ENCODE measurements at places on chromosomes 12 and 14.

DNA sequence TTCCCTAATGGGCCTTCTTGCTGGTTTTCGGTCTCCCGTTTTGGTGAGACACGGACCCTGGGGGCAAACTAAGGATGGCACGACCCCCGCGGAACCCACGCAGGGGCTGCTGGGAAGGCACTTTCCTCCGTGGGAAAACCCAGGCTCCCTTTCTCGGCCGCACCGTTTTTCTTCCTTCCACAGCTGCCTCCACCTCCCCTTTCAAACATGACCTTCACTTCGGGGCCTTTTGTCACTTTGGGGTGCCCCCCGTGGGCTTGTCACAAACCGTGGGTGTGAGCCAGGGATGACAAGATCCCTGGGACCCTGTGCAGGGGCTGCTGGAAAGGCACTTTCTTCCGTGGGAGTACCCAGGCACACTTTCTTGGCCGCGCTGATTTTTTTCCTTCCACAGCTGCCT lies 268.7 kb downstream of the ALG10 start:
- no peak for DNase-seq

- no peak for DNase-seq
Observed at GRCh38 chr12:54504550-54504949, 7.0 kb downstream of the NCKAP1L start.

DNA sequence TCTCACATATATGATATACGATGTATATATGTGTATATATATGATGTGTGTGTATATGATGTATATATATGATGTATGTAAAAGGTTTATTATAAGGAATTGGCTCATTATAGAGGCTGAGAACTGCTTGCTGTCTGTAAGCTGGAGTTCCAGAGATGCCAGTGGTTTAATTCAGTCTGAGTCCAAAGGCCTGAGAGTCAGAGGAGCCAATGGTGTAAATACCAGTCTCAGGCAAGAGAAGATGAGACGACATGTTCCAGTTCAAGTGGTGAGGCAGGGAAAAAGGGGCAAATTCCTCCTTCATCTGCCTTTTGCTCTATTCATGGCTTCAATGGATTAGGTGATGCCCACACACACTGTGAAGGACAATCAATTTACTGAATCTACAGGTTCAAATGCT lies 17.1 kb upstream of the STYK1 start:
- no peak for DNase-seq

GRCh38 chr12:80087486-80088213 lies 11.7 kb upstream of the OTOGL start:
- DNase-seq, result no peak

DNA sequence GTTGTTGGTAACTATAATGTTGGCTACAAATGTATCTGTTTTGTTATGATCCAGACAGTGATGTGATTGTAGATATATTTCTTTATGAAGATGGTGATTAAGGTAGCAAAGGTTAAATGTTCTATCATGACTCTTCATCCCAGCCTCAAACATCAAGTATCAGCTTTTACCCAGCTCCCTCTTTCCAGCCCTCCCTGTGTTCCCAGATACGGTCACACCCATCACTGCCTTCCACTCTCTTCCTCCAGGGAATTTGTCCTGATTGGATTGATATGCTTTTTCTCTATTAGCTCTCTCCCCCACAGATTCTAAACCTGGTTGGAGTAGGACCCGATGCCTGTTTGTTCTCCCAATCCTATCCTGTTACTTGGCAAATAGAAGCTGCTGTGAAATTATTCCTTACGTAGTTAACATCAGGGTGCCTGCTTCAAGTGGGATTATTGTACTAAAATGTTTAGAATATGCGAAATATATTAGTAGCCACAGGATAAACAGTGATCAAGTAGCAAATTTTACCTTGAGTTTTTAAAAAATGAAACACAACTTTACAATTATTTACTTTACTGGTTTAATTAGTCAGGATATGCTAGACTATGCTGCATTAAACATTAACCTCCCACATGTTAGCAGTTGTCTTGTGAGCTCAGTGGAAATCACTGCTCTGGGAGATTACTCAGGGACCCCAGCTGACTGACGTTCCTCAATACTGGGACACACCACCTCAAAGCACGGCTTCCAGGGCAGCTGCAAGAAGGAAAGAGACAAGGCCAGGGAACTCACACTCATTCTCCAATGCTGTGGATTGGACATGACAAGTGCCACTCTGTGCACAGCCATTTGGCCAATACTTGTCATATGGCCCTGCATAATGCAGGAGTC lies 165.3 kb downstream of the ALX1 start:
- DNase-seq, result no peak

DNA sequence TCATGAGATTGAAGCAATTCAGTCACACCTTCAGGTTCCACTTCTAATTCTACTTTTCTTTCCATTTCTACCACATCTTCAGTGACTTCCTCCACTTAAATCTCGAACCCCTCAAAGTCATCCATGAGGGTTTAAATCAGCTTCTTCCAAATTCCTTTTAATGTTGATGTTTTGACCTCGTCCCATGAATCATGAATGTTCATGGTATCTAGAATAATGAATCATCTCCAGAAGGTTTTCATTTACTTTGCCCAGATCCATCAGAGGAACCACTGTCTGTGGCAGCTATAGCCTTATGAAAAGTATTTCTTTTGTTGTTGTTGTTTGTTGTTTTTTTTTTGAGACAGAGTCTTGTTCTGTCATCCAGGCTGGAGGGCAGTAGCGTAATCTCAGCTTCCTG lies 7.6 kb downstream of the RXYLT1 start:
- no peak for DNase-seq

DNA sequence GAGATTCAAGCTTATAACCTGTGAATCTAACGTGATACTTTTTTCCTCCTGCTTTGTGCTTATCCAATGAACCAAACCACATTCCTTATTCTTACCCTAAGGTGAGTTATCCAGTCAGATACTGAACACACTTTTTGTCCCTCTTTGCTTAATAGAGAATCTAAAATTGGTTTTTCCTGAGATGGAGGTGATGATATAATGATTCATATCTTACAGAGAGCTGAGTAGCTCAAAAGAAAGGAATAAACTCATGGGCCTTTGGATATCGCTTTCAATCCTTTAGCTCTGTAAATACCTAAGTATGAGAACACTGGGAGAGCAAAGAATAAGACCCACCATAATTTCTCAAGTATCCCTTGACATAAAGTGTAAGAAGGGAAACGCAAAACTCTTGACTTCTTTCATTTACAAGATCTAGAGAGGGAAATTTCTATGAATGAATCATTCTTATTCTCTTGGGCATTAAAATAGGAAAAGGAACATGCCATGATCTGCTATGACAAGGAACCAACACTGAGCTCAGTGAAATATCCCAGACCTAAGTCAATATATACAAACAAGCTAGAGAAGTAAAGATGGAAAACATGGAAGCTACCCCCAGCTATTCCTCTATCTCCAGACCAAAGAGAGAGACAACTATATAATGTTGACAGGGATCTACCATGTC lies 81.8 kb upstream of the STAC3 start:
- DNase-seq, result no peak

DNA sequence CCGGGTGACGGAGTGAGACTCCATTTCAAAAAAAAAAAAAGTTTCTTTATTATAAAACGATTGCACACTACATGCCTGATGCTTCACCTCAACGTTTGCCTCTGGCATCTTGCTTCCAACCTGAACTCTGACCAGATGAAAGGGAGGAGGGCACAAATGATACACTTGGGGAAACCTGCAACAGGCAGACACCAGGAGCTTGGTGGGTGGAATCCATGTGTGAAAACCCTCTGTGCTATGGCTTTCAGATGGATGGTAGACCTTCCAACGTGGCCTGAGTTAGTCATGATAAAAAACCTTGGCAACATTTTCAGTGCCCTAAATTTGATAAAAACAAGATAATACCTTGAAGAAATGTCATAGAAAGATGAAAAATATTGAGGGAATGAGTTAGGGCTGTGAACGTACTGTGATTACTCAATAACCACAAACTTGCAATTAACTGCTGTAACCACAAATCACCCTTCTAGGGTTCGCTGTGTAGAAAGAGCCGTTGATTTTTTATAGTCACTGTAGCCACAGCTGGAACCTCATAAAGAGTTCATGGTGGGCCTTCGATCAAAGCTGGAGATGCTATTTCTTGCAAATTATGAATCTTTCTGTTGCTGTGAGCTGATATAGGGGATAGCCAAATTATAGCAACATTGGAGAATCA lies 26.1 kb upstream of the GZMB start:
- no peak for DNase-seq

DNA sequence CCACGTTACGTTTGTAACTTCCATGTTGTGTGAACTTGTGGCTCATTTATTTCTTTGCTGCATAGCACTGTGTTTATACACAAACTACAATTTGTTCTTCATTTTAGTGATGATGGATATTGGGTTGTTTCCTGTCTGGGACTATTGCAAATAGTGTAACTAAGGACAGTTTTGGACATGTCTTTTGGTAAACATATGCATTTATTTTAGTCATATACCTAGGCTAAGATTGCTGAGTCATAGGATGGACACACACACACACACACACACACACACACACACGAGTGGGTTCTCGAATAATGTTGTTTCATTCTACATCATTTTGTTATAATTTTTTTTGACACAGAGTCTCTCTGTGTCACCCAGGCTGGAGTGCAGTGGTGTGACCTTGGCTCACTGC lies 123.5 kb upstream of the CAND1 start:
- DNase-seq, result no peak
